ENCODE measurements at places on chromosomes 6 and 20.

DNA sequence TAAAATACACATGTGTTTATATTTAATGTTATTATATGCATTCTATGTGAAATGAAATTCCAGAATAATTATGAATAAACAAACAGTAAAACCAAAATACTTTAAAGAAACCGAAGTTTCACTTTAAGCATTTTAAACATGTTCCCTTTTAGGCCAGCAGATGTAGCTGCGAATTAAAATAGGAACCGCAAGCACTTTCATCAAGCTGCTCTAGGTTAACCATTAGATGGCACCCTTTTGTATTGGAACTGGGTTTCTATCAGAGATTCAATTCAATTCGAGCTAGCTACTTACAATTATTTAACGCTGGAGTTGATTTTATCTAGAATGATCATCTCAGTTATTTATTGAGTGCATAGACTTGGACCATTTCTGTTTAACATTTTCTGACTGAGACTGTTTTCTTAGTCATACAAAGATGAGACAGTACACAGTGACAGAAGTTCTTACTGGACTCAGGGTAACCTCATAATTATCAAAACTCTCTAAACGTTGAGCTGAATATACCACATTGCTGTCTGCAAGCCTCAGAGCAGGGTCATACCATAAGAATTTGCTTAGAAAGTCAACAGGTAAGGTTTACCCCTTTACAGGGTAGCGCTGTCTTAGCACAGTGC, 8.5 kb downstream of the TMEM242 start:
- DNase-seq = peak; percentile 74

DNA sequence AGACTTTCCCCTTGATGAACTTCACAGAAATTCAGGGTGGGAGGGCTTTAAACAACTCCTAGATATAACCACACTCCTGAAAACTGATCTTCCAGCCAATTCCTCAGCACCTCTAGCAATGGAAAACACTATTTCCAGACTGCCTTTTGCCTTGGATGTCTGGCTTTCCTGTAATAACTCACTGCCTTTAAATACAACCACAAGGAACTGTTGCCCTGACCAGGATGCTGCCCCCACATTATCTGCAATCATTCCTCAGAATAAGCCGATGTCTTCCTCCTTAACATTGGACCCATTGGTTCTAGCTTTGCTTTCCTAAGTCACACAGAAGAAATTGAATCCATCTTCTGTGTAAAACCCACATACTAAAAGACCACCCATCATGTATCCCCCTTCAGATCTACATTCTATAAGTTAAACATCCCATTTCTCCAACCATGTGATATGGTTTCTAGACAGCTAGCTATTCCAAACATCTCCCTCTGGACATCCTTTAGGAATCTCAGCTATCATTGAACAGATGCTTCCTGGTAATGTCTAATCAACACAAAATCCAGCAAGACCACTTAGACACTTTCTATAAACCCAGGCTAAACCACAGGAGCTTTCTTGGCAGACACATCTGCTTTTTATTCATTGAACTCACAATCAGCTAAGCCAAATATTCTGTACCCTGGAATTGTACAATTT, 95.9 kb upstream of the KCNQ5 start:
- DNase-seq = no peak

- no peak for DNase-seq
These were observed 2.8 kb upstream of the NUP153 start for GRCh38 chr6:17709476-17709875.

GRCh38 chr6:30747300-30747687, 2.9 kb upstream of the IER3 start:
- no peak for DNase-seq

- no peak for DNase-seq
These were observed 82.2 kb downstream of the TRERF1 start for GRCh38 chr6:42369568-42369967.

GRCh38 chr6:1624851-1625781, 15.4 kb downstream of the FOXC1 start:
- DNase-seq = peak; percentile 47

GRCh38 chr20:40359131-40359912, 329.7 kb downstream of the MAFB start:
- no peak for DNase-seq

DNA sequence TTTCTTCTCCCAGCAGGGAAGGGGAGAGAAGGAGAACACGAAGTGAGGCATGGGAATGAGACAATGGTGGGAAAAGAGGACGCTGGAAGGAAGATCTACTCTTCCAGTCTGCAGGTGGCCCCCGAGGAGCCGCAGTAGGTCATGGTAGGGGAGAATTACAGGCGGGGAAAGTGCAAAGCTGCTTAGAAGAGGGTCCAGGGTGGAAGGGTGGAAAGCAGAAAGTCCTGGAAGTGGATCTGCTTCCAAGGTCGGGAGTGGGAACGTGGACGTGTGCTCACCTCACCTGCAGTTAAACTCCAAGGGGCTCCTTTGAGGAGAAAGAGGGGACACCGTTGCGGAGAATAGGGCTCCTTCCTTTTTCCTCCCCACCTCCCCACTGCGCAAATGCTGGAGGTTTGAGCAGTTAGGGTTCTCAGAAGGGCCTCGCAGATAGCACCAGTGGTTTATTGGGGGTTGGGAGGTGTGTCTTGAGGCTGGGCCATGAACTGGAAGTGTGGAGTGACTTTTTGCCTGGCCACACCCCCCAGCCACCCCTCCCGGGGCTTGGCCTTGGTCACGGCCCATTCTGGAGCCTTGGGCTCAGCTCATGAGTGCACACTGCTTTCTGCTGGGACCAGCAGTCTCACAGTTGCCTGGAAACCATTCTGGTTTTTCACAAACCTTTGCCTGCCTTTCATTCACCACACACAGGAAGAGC, 100.4 kb upstream of the MLN start:
- DNase-seq = no peak

GRCh38 chr6:124260337-124260736, 456.7 kb downstream of the NKAIN2 start:
- no peak for DNase-seq

DNA sequence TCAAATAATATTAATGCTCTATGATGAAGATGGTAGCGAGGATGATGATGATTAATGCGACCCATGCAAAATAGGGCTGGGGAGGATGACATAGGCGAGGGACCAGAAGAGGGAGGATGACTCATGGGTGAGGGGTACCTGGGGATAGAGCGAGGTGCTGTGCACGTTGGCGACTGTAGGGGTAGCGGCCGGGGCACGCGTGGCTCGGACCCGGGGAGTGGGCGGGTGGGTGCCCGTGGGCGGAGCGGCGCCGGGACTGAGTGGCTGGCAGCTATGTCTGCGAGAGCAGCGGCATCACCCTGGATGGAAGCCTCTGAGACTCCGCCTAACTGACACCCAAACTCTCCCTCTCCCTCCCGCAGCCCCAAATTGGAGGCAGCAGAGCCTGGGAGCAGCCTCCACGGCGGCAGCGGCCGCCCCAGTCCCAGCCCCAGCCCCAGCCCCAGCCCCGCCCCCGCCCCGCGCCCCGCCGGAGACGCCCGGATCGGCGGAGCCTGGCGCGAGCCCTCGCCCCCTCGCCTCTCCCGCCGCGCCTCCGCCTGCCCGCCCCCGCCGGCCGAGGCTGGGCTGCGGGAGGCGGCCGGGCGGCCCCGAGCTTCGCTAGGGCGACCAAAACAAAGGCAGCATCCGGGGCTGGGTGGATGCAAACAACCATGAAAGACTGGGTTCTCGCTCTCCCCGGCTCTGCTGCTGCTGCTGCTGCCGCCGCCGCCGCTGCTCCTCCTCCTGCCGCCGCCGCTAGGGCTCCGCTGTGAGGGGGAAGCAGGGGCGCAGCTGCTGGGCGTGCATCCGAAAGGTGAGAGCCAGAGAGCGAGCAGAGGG, at the start of gene RIMS1:
RIMS1 (plus strand) TSS at position 367 of the 822 bp plus-strand sequence. CDS start 474 bp downstream, outside the sequence.
- DNase-seq = peak; percentile 2

GRCh38 chr6:75436869-75437268, 56.7 kb downstream of the FILIP1 start:
- DNase-seq = no peak

- no peak for DNase-seq
These were observed 133.7 kb upstream of the FLRT3 start for GRCh38 chr20:14470977-14471661.

DNA sequence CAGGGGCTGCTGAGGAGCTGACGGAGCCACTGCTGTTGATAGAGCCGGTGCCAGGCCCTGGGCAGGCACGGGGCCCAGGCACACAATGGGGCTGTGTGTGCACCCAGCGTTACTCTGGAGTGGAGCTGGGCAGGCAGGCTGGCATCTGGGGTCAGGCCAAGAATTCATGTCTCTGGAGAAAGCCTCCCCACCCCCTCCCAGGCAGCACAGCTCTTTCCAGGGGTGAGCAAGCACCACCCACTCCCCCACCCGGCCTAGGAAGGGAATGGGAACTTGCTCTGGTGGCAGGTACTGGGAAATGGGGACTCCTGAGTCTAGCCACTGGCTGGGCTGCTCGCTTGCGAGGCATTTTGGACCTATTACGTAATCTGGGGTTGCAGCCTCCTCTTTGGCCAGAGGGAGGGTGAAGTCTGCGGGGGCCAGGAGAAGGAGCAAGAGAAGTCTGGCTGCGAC, 22.7 kb downstream of the TFEB start:
- peak; percentile 74 for DNase-seq

DNA sequence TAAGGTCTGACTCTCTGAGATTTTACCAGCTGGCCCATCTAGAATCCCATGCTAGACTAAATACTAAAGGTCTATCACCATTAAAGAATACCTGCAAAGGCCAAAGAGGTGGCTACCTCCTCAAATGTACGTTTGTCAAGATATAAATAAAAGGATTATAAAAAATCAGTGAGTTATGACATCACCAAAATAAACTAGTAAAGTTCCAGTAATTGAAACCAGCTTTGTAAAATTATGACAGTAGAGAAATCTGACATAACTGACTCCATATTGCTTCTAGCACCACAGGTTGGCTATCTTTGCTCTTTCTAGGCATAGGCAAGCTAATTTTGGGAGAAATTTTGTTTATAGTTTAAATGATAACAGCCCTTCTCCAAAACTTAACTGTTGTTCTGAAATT, 536.3 kb downstream of the TFAP2A start:
- no peak for DNase-seq

Measured in ACHN (cell line).